ENCODE measurements at places on chromosomes 5 and 9.

DNA sequence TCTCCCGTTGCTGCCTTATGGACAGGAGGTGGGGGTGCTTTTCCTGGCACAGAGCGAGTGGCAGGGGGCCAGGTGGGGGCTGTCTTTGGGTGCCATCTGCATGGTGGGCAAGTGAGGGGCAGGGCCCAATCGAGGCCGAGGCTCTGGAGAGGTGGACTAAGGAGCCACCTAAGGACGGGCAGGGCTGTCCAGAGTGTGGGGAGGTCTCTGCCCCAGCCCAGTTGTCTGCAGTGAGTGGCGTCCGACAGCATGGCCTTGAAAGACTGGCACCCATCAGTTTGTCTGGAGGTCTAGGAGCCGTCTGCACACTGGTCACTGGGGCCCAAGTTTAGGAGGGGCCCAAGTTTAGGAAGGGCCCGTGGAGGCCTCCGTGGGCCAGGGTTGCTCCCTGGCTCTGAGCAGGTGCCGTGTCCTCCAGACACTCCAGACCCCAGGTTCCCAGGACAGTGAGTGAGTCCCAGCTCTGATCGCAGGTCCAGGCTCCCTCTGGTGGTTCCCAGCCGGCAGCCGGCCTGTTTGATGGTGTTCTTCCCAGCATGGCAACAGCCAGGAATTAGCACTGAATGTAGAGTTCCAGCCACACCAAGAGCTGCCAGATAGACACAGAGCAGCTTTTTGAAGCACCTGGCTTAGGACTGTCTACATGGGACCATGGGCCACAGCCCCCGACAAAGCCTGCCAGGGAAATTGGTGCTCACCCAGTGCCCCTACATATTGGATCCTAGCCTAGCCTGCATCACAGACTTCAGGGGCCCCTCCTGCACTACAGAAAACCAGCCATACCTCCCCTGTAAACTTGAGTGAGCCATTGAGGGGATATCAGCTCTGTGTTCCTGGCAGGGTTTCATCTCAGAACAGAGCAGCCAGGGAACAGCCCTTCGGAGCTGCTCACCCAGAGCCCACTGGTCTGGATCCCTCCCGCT is 120.9 kb downstream of the WNK2 start:
- no peak for DNase-seq

DNA sequence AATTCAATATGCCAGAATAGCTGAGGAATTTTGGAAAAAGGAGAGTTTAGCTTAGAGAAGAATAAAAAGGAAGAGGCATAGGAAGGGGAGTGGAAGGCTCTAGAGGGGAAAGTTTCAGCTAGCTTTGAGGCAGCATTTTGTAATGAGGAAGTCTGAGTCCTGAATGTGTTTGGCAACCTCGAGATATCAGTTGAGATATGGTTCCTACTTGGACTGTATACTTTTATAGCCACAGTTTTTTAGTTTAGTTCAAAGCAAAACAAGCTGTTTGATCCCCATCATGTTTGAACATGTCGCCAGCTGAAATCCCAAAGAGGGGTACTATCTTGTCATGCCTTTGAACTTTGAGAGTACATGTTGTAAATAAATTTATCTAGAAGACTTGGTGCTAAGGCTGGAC is 559.0 kb upstream of the FTMT start:
- no peak for DNase-seq

GRCh38 chr9:89806371-89807100 is 201.7 kb downstream of the GADD45G start:
- DNase-seq: no peak

GRCh38 chr5:1077026-1077425 is 34.8 kb downstream of the SLC12A7 start:
- DNase-seq: no peak

DNA sequence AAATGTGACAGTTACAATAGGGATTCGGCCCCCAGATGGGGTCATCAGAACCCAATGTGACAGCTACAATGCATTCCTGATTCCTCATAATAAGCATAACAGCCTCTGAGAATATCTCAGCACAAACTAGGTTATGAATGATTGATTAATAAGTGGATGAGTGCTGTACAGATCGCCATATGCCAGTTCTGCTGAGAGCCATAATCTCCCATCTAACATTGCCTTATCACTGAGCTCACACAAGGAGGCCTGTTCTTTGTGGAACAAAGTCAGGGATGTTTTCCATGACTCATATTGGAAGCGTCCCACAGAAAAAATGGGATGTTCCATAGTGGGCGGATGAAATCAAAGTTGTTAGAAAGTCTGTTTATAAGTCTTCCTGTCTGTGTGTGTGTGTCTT is 89.6 kb downstream of the KIF4B start:
- DNase-seq: no peak

DNA sequence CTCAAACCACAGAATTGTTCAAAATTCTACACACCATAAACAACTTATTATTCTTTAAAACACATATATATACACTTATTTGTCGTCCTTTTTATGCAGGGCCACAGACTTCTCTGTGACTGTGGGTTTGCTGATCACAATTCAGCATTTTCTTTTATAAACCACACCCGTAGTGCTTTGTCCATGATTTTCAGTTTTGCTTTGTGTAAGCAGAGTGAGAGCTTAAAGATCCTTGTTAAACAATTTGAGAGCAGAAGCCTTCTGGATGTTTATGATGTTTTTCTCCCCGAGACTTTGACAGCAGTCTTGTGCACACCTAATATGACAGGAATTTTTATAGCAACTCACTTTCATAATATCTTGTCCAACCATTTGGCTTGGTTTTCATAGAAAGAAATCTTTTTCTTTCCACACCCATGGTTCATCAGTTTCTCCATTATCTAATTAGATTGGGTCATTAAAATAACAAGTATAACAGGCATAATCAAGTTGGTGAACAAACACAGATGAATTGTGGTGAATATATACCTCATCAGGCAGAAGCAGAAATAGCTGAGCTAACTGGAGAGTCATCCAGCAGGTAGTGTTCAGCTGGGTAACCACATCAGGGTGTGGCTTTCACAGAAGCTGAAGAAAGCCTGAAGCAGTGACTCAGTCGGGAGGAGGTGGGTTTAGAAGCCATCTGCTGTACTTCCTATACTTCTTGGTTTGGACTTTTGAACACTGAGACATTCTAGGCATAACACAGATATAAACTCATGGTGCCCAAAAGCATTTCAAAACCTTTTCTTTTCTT is 232.8 kb downstream of the DOCK8 start:
- no peak for DNase-seq

Measured in NCI-H2081 (cell line).